ENCODE measurements at places on chromosomes 5 and 9.

DNA sequence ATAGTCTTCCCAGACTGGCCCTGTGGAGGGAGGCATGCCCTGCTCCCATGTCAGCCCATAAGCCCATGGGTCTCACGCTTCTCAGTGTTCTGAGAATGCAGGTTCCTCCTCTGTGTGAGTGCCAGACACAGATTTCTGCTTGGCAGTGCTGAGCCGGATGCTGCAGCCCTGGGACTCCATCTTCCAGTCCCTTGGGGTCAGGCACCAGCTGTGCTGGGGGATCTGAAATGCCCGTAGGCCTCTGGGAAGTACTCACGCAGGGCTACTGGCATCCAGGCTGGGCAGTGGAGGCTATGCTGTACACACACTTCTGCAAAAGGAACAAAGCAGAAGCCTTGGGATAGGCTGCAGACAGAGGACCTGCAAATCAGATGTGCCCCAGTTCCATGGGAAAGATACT lies 1944.6 kb downstream of the EFNA5 start:
- no peak for DNase-seq

- DNase-seq, result no peak
These were observed 81.5 kb downstream of the WNK2 start for GRCh38 chr9:93265301-93265971.

DNA sequence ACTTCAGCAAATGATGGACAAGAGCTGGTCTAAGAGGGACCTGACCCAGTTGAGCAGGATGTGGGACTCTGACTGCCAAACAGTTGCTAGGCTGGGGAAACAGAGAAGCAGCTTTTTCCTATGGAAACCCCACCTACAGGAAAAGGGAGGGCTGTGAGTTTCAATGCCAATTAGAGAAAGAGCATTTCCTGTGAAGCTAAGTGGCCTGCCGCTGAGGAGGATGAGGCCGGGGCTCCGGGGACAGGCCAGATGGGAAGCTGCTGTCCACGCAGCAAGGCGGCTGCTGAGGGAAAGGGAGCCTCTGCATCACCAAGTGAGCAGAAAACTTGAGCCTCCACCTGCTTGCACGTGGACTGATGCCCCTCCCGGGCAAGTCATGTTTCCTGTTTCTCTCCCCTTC lies at the start of gene PCDH12:
Gene PCDH12 (minus strand): TSS at position 90 of the 400 bp plus-strand sequence. CDS start 351 bp downstream, outside the sequence.
- DNase-seq, result peak; percentile 90

DNA sequence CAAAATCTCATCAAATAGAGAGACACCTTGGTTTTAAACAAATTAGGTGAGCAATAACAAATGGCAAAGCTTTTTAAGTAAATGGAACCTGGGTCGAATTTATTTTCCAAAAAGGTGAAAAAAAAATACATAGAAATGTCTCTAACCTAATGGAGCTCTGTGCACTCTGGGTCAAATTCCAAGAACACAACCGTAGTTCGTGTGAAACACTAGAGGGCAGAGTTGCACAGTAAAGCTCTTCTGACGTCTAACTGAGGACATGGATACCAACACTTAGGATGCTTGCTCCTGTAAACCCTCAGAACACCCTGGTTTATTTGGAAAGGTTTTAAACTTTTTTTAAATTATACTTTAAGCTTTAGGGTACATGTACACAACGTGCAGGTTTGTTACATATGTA lies 18.9 kb downstream of the MARCHF11 start:
- DNase-seq, result peak; percentile 62

- no peak for DNase-seq
These were observed 40.4 kb downstream of the PTAR1 start for GRCh38 chr9:69719367-69719766.

- no peak for DNase-seq
These were observed 30.4 kb upstream of the UBTD2 start for GRCh38 chr5:172313915-172314314.

DNA sequence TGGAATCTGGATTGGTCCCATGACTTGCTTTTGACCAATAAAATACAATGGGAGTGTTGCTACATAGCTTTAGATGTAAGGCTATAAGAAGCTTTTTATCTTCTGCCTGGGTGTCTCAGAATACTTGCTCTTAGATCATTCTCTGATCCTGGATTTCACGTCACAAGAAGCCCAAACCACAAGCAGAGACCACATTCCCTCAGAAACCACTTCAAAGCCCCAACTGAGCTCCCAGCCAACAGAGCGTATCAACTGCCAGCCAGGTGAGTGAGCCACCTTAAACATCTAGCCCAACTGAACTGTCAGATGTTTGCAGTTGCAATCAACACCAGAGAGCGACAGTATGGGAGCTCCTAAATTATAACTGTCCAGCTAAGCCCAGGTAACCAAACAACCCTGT lies 687.1 kb downstream of the TLE1 start:
- DNase-seq, result no peak

DNA sequence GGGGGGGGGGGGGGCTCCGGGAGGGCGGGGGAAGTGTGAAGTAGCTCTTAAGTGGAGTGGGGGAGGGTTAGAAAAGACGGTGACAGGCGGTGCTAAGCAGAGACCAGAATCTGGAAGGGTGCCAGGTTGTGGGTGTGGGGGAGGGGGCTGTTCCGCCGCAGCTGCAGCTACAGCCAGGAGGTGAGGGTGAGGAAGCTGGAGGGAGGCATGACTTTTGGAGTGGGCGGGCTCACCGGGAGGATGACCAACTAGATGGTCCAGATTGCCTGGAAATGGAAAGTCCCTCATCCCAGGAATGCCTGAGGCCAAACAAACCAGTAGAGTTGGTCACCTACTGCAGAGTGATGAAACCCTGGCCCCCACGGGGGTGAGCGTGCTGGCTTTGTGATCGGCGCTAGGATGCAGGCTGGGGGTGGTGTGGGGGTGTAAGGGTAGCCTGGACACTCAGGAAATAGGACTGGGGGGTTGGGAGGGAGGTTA lies 158.1 kb upstream of the SHB start:
- peak; percentile 62 for DNase-seq

GRCh38 chr5:123151227-123151909 lies 62.3 kb downstream of the PRDM6 start:
- DNase-seq, result no peak

GRCh38 chr5:16787278-16787677 lies 148.8 kb downstream of the MYO10 start:
- peak; percentile 69 for DNase-seq

DNA sequence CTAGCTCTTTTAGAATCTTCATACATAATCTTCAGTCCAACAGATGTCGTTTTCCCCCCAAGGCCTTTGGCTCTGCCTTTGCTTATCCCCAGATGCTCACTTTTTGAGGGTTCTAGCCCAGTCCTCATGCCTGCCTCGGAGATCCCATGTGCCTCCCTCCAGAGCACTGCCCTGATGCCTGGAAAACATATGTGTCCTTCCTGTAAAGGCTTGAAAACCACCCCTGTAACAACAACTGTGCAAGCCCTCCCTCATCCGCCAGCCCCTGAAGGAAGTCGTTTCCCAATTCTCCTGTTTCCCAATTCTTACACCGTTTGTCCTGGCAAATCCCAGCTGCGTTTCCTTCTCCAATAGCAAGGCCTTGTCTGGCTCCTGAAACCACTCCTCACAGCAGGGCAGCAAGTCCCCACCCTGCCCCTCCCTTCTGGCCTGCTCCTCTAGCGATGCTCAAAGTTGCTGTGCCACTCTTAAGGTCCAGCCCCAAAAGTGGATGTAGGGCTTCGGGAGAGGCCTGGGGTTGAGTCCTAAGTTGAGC lies 52.2 kb downstream of the SLC36A1 start:
- no peak for DNase-seq

GRCh38 chr9:123157221-123157620 lies 111.2 kb downstream of the STRBP start:
- no peak for DNase-seq

GRCh38 chr5:144002876-144003275 lies 167.6 kb downstream of the YIPF5 start:
- DNase-seq, result no peak

- DNase-seq, result peak; percentile 61
These were observed 16.0 kb downstream of the TEK start for GRCh38 chr9:27125030-27125429.

- no peak for DNase-seq
These were observed 121.5 kb upstream of the RAI14 start for GRCh38 chr5:34534523-34535103.

DNA sequence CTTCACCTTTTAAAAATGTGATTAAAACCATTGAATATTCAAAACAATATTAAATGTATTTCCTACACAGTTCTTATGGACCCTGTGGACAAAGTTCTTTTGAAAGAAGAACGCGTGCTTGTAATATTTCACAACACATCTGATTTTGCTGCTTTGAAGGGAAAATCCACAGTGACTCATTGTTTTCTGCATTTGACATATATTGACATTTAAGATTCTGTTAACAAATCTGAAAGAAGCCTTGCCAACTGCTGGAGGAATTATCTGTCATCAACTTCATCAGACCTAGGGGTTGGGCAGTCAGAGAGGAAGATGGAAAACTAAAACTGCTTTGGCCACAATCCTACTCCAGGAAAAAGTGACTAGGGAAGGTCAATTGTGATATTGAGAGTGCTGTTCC lies 56.9 kb upstream of the RASEF start:
- DNase-seq, result no peak

DNA sequence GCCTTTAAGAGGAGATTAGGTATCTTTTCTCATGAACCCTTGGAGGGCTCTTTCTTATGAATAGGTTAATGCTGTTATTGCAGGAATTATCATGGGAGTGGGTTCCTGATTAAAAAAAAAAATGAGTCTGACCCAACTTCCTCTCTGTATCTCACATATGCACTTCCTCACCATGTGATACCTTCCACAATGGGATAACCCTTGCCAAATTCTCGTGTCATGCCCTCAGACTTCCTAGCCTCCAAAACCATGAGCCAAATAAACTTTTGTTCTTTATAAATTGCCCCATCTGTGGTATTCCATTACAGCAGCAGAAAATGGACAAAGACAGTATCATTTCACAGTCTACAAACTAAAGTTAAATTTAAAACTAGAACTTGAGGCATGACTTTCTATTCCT lies 1.0 kb downstream of the OR1B1 start:
- DNase-seq, result peak; percentile 97

DNA sequence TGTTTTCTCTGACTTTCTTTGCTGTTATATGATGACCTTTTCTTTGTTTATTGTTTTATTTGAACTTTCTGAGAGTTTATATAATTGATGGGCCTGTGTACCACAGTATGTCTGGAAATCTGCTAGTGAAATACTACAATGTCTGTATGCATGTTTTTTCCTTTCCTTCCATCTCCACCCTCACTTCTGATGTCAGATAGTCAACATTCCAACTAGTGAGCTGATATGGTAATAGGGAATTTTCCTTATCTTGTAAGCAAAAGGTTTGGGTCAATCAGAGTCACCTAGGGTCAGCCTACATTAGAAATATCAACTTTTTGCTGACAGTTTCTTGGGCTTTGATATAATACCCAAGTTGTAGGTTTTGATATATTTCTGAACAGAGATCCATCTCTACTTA lies 103.2 kb downstream of the MAT2B start:
- no peak for DNase-seq

DNA sequence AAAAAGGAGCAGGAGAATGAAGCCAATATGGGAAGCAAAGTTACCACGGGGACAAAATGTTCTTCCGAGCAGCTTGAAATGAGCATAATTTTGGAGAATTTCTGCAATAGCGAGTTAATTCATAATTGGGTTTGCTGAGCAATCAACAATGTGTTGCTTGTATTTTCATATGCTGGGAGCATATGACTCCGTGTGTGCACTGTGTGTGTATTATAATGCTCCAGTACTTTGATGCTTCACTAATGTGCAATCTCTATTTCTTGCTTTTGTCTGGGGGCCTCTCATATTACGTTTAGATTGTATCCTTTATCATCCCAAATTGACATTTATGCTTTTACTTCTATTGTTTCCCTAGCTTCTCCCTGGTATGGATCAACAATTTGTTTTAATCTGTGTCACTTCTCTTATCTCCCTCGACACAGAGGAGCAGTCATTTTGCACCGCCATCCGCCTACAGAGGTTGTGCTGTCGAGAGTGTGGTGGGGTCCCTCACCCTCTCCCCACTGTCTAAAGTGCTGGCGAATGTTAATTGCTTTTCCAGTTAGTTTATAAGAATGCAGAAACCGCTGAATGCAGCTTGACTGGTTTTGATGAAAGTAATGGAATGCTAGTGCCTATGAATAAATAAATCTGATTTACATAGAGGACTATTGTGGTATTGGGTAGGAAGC lies 372.5 kb upstream of the WWC1 start:
- DNase-seq, result no peak

DNA sequence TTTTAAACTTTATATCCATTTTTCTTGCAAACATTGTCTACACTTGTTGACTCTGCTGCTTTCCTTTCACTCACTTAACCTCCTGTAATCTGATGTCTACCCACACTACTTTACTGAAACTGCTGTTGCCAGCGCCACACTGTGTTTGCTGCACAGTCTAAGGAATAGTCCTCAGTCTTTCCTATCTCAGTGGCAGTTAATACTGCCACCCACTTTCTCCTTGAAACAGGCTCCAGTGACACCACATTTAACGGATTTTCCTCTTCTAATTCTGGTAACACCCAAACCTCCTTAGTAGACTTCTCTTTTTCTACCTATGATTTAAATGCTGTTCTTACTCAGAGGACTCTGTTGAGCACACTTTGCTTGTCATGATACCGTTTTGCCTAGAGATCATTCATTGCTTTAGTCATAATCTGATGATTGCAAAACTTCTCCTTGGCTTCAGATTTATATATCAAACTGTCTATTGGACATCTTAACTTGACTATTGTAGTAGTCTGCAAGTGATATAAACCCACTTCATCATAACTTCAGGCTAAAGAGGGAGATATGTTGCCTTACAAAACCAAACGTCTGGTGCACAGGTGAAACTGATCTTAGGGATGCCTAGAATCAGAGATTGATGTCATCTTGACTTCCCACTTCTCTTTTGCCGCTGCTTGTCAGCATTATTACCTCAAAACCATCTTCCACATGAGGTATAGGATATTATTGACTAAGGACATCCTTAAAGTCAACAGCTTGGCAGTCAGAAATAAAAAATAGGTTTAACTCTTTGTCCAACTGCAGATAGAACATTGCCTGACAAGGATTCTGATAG lies 94.1 kb downstream of the CDC42SE2 start:
- no peak for DNase-seq

DNA sequence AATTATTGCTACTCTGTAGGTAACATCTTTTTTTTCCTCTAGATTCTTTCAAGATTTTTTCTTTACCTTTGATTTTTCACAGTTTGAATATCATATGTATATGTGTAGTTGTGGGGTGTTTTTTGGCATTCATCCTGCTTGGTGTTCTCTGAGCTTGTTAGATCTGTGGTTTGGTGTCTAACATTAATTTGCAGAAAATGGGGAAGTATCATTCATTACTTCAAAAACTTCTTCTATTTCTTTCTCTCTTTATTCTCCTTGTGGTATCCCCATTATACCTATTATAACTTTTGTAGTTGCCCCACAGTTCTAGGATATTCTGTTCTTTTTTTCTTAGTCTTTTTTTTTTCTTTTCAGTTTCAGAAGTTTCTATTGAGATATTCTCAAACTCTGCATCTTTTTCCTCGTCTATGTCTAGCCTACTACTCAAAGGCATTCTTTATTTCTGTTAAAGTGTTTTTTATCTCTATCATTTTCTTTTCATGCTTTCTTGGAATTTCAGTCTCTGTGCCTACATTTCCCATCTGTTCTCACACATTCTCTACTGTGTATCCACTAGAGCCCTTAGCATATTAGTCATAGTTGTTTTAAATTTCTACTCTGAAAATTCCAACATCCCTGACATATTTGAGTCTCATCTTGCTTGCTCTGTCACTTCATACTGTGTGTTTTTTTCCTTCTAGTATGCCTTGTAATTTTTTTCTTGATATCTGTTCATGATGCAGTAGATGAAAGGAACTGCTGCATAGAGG lies 60.1 kb upstream of the GNA14 start:
- DNase-seq, result no peak

- DNase-seq, result no peak
These were observed 370.8 kb upstream of the PTGER4 start for GRCh38 chr5:40308867-40309266.

All from dermis microvascular lymphatic vessel endothelial cell (primary cell).